ENCODE measurements at places on chromosomes 2 and 18.

DNA sequence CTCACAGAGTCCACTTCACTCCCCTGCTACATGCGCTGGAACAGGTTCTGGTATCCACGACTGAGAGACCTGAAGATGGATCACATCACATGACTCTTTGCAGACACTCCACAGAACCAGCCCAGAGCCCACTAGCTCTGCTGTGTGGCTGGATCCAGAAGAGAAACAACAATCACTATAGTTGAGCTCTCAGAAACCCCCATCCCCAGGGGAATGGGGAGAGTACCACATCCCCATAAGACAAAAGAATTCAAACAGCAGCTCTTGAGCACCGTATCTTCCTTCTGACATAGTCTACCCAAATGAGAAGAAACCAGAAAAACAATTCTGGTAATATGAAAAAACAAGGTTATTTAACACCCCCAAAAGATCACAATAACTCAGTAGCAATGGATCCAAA is 76.4 kb downstream of the ZSWIM2 start:
- DNase-seq = no peak

GRCh38 chr2:170361090-170361936 is 183.4 kb downstream of the MYO3B start:
- DNase-seq = peak; percentile 42

- no peak for DNase-seq
Observed at GRCh38 chr2:26892922-26893524, 45.1 kb downstream of the DPYSL5 start.

- DNase-seq = no peak
Observed at GRCh38 chr2:171921970-171922229, 361 bp upstream of the HAT1 start.

- no peak for DNase-seq
Observed at GRCh38 chr2:152523091-152523490, 188.1 kb downstream of the FMNL2 start.

DNA sequence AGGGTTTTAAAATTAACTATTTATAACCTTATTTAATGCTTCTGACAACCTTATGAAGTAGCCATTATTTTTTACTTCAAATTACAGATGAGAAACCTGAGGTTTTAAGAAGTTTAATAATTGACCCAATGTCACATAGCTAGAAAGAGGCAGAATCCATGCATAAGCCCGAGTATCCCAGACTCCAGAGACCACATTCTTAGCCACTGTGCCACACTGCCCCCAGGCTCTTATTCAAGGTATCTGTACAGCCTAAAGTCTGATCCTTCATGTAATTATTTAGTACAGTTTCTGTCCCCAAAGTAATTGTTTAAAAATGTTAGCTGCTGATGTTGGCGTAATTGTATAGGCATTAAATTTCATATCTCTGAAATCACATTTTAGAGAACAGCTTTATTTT is 124.7 kb upstream of the LRRTM1 start:
- DNase-seq = no peak

GRCh38 chr2:17355608-17356329 is 162.5 kb downstream of the RAD51AP2 start:
- DNase-seq = no peak

- DNase-seq = no peak
Observed at GRCh38 chr18:76323891-76324290, 171.2 kb downstream of the ZNF516 start.

DNA sequence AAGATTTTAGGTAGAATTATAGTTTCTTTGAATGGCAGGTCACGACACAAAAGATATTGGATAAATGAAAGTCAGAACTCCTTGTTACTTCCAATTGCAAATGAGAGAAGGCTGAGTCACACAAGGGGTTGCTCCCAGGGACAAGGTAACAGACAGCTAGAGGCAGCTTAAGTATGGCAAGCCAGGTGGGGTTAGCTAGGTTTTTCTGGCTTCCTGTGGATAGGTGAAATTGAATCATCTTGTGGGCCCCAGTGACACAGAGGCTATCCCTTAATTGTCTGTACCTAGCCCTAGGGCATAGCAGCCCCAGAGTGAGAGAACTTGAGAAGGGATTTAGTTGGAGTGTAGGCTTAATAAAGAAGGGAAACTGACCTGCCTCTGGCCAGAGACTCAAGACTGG is 407.7 kb upstream of the SLC8A1 start:
- DNase-seq = no peak

DNA sequence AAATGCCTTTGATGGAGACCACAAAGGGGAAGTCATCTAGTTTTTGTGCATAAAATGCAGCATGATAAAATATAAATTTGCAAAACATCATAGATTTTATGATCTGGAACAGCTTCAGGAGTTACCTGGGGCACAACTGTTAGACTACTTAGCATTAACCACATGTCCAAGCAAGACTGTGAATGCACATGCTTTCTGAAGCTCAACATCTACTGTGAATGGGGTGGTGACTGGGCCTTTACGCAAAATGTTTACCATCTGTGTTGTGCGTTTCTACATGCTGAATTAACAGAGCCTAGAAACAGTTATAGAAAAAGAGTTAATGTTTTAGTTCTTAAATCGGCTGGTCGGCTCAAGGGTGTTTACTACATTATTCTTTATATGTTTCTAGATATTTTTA is 45.5 kb downstream of the KCTD1 start:
- DNase-seq = no peak

GRCh38 chr2:101500860-101501259 is 25.9 kb upstream of the RFX8 start:
- no peak for DNase-seq

Data from activated CD4-positive, alpha-beta T cell treated with anti-CD3 and anti-CD28 coated beads for 4 hours (primary cell).